ENCODE measurements at places on chromosomes 3 and 15.

- DNase-seq: no peak
Measured at GRCh38 chr3:39413691-39414420, 7.3 kb downstream of the RPSA start.

- no peak for DNase-seq
Measured at GRCh38 chr3:46095307-46095706, 68.0 kb upstream of the XCR1 start.

DNA sequence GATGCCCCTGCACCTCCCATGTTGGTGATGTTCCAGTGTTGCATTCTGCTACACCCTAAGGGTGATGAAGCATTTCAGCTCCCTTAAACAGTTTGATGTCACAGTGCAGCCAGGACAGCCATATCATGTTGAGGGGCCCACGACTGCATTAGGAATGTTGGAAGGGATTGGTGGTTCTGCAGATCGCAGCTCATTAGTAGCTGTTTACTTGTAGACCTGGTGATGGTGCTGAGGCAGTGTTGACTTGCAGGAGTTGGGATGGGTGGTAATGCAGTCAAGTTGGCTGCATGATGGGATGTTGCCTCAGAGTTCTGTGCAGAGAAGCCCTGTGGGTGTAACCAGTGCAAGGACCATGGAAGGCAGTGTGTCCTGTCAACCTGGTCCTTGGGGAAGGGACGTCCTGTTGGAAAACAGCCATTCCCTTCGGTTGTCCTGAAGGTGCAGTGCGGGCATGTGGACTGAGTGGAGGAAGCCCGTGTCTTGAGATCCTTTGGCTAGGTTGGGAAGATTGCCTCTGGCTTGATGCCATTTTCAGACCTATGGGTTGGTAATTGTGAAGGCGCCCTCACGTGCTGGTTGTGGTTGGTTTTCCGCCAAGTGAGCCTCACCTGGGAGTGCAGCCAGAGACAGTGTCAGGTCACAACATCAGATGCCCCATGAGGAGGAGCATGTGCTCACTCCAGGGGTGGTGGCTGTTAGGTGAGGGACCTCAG, 100.7 kb downstream of the SNRPN start:
- DNase-seq: no peak

DNA sequence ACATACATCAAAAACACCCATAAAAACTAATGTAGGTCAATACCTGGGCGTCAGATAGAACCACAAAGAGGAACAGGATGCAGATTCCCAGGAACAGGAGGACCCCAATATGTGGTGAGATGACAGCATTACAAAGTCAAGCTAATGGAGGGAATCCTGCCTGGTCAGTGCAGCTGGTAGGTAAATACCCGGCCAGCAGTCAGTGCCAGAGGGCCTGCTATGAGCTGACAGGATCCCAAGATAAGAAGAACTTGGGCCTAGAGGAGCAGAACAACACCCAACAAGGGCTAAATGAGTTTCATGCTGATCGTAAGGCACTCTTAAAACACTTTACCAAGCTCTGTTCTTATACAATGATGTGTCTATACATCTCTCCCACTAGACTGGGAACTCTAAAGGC, 61.2 kb upstream of the KCNMB2 start:
- no peak for DNase-seq

- no peak for DNase-seq
Measured at GRCh38 chr3:169534439-169534838, 129.1 kb downstream of the MECOM start.

DNA sequence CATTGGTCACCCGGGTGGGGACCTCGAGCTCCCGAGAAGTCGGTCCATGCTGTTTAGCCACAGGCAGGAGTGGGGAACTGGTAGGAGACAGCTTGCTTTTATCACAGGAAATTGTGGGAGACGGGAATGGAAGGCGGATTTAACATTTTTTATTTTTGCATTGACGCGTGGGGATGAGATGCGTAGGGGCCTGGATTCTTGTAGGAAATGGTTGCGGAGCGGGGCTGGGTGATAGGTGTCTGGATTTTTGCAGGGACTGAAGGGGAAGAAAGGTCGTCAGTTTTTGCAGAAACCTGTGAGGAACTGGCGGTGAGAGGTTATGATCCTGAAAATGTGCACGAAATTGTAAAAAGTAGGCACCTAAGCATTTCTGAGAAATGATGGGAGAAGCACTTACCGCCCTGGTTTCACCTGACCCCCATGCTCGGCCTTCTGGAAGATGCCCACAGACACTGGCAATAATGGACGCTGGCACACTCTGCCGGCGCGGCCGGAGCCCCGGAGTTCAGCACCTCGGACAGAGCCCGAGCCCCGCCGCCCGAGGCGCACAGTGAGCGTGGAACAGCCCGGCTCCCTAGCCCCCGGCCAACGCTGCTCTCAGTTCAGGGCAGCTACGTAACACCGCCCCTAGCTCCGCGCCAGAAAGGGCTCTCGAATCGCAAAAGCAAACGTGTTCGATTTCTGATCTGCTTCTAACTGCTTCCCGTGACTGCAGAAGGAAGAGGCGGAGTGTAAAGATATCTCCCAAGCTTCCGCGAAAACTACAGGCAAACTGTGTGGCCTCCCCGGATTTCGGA, 928 bp downstream of the ANKRD34C start:
- no peak for DNase-seq
